AG08396 (cell line): ENCODE measurements at places on chromosomes 4 and X.

DNA sequence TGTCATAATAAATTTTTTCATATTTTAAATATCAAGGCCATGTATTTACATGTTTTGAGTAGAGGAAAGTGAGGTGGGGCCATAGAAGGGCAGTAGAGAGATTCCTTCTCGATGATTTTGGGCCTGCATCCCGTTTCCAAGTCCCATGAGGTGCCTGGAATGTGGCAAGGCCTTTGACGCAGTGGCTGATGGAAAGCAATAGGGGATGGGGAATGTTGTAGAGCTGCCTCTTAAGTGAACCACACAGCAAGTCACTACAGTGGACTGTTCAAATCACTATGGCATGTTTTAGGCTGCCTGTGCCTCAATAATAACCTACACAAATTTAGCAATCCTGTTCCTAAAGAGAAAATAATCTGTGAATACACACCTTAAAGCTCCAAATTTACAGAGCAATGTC is 48.3 kb downstream of the ANXA5 start:
- DNase-seq: no peak

DNA sequence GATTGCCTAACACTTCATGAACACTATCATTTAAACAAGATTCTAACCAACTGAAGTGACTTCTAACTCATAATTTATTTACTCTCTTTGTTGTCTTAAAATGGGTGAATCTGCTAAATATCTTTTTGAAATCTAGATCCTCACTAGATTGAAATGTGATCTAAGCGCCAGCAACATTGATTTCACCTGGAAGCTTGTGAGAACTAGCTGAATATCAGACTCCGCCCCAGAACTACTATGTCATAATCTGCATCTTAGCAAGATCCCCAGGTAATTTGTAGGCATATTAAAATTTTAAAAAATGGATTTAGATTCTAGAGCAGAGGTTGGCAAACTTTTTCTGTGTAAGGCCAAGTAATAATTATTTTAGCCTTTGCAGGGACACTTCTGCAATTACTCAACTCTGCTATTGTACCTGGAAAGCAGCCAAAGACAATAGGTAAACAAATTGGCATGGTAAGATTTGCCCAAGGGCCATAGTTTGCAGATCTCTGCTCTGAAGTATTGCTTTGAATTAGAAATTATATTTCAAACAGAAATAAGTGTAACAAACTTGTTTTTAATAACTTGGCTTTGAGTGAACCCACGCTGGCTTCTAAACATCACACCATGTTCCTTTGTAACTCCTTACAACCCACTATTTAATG is 121.5 kb downstream of the REELD1 start:
- DNase-seq: no peak

- peak; percentile 62 for DNase-seq
Measured at GRCh38 chr4:153204247-153204671, at the start of gene TRIM2. TSS of gene TRIM2 (plus strand) at chr4:153204443. CDS start at chr4:153204531, 88 bp downstream.

DNA sequence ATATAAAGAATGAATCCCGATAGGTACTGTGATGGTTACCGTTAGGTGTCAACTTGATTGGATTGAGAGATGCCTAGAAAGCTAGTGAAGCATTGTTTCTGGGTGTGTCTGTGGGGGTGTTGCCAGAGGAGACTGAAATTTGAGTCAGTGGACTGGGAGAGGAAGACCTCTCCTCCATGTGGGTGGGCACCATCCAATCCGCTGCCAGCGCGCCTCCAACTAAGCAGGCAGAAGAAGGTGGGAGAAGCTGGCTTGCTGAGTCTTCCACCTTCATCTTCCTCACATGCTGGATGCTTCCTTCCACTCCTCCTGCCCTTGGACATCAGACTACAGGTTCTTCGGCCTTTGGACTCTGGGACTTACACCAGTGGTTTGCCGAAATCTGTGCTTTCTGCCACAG is 40.1 kb downstream of the WFS1 start:
- no peak for DNase-seq

DNA sequence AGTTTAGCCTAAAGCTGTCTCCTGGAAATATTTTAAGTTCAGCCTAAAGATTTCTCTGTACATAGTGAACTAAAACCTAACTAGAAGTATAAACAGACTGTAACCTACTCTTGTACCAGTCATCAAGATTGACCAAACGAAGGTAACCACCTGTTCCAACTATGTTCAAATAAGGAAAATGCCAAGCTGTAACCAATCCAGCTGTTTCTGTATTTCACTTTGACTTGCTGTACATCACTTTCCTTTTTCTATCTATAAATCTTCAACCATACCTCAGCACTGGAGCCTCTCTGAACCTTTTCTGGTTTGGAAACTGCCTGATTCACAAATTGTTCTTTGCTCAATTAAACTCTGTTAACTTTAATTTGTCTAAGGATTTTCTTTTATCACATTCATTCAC is 3.1 kb upstream of the CYSLTR1 start:
- DNase-seq: no peak

- no peak for DNase-seq
Measured at GRCh38 chrX:38080808-38081207, 74.5 kb downstream of the SYTL5 start.

GRCh38 chr4:186936496-186937375 is 213.1 kb upstream of the FAT1 start:
- DNase-seq: peak; percentile 75

- DNase-seq: no peak
Measured at GRCh38 chr4:151323667-151324066, 1.7 kb downstream of the SH3D19 start.
